ENCODE measurements at places on chromosomes 12 and 14.

DNA sequence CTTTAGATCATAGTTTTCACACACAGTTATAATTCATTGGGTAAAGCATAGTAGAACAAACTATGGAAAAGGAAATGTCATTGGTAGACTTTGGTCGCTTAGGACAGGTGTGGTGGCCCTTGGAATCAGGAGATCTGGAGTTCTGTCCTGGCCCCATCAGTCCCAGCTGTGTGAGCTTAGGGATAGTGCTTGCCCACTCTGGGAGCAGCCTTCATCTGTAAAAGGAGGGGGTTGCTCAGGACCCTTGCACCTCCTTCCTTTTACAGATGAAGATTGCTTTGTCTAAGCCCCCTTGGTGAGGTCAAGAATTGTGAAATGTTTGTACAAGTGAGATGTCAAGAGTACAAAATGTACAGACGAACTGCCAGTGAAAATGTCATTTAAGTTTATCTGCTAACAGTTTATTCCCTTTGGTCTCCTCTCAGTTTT is 93.2 kb downstream of the BORCS5 start:
- no peak for DNase-seq

DNA sequence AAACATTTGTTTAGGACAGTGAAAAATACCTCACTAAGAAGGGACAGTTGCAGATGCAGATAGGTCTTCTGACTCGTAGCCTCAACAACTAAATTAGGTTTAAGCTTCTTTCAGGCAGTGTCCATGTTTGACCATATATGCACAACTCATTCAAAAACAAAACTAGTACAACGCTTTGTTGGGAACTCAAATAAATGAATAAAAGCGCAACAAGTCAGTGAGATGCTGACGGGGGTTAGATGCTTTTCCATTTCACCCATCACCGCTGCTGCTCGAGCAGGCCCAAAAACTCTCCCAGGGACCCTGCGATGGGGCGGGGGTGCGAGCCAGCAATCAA is 633 bp downstream of the RPAP3 start:
- no peak for DNase-seq

GRCh38 chr12:52517005-52517835 is 3.0 kb downstream of the KRT5 start:
- DNase-seq, result no peak

- no peak for DNase-seq
Measured at GRCh38 chr14:51811706-51812105, 48.7 kb upstream of the GNG2 start.

- DNase-seq, result no peak
Measured at GRCh38 chr12:114655934-114656749, 27.8 kb downstream of the TBX3 start.

- DNase-seq, result no peak
Measured at GRCh38 chr12:114440270-114441038, 34.5 kb upstream of the TBX5 start.

GRCh38 chr12:51020448-51021182 is 5.6 kb downstream of the SLC11A2 start:
- DNase-seq, result no peak

DNA sequence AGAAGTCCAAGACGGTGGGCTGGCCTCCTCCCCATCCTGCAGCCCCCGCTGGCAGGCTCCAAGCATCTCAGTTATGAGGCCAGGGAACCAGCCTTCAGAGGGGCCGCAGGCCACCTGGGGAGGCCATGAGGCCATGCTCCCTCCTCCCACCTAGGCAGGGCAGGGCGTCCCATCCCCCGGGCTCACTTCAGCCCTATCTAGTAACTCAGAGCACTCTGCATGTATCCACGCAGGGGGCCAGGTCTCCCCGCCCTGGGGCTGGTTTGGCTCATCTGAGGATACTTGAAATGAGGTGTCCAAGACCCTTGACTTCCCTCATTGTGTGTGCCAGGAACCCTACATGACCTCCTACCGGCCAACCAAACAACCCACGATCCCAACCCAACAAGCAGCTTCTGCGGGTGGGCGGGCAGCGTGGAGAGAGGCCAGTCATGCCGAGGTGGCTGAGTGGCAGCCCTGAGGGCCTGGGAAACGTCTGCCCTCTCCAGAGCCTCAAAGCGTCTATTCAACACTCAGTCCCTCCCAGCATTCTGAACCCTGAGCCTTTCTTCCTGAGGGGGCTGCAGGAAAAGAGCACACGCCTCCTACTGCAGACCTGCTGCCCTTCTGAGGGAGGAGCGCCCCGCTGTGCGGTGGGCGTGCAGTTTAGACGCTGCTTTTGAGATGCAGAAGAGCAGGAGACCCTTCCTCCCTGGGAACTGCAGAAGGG is 16.8 kb downstream of the ISCA2 start:
- no peak for DNase-seq

DNA sequence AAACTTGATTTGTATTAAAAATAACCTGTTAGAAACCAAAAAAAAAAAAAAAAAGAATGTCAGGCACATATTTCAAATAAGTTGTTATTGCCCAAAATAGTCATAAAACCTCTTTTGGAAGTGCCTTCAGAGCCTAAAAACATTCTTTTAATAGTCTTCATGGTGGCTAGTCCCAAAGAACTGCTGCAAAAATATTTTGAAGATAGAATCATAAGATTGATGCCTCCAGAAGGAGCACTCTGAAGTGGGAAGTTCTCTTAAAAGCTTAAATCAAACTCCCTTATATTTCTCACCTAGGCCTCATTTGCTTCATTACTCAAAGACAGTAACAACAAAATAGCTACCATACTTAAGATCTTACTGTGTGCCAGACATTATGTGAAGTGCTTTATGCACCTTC is 27.2 kb upstream of the NT5DC3 start:
- no peak for DNase-seq

GRCh38 chr12:28202374-28203130 is 12.3 kb downstream of the CCDC91 start:
- DNase-seq, result no peak

DNA sequence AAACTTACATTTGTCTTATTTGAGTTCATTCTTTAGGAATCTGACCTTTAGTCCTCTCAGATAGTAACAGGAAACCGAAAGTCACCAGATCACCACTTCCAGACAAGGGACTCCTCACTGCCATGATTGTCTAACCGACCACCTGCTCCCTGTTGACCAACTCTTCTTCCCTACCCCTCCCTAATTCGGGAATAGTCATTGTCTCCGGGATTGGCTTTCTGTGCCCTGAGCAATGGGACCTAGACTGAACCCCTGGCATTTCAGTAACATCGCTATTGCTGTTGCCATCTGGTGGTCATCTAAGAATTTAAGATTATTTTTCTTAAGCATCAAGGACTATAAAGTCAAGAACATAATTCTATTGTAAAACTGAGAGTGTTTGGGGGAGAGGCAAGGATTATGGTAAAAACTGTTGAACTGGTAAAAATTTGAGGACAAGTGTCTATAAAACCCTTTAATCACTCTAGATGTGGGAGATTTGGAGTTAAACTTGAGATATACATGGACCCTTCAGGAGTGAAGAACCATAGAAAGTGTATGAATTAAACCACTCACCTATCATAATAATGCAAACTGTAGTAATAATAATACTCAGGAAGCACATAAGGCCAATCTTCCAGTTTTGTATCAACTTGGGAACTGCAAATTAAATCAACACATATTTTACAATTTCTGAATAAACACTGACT is 6.3 kb downstream of the CLEC2A start:
- DNase-seq, result peak; percentile 2

DNA sequence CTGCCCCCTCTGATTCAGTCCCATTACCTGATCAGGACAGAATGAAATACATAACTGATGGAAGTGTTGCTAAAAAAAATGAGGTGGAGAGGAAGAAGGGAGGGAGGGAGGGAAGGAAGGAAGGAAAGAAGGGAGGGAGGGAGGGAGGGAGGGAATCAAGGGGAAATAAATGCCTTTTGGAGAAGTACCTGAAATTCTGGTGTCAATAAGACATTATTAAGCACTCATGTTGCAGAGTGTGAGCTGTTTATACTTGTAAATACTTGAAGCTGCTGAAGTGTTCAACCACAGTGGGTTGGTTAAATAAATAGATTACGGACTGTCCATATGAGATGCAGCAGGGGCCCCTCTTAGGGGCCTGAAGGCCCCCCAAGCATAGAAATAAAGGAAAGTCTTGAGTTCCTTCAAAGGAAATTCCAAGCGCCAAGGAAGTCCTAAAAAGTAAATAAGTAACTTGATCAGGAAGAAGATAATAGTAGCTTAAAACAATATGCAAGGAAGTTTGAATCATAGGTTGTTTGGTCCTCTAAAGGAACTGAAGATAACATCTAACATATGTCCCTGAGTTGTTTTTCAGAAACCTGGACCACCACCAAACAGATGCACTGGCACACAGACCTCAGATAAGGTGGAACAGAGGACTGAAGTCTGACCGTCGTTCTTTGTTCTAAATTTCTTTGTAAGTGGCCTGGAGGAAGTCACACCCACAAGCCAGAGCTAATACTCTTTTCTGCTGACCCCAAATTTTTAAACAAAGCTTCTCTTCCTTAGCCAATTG is 110.8 kb downstream of the SEC23A start:
- DNase-seq, result no peak

GRCh38 chr12:49702009-49702408 is 5.2 kb downstream of the FMNL3 start:
- no peak for DNase-seq

- peak; percentile 83 for DNase-seq
Measured at GRCh38 chr14:97602438-97603117, 805.4 kb downstream of the VRK1 start.

GRCh38 chr14:92456215-92457015 is 57.2 kb upstream of the RIN3 start:
- DNase-seq, result no peak

GRCh38 chr14:55332654-55333570 is 61.7 kb downstream of the FBXO34 start:
- DNase-seq, result no peak

DNA sequence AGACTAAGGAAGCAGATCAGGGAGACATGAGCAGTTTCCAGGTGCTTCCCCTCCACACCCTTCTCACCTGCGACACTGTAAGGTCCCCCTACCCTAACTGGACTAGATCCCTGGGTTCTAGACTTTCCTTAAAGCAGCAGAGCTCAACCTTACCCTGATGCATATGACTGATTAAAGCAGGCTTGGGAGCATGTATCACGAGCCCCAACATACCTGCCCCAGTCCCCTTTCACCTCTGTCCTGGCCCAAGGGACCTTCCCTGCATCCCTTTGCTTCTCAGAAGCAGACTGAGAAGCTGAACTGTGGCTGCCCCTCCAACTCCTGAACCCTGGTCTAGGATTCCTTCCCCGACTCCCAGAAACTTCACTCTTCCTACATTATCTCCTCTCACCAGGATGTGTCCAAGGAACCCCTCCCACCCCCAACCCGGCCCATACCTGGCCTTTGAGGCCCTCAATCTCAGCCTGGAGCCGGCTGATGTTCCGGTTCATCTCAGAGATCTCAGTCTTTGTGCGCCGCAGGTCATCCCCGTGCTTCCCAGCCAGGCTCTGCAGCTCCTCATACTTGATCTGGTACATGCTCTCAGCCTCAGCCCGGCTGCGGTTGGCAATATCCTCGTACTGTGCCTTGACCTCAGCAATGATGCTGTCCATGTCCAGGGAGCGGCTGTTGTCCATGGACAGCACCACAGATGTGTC is 5.4 kb downstream of the KRT8 start:
- DNase-seq, result no peak

- no peak for DNase-seq
Measured at GRCh38 chr12:51837286-51837685, 11.2 kb downstream of the FIGNL2 start.

DNA sequence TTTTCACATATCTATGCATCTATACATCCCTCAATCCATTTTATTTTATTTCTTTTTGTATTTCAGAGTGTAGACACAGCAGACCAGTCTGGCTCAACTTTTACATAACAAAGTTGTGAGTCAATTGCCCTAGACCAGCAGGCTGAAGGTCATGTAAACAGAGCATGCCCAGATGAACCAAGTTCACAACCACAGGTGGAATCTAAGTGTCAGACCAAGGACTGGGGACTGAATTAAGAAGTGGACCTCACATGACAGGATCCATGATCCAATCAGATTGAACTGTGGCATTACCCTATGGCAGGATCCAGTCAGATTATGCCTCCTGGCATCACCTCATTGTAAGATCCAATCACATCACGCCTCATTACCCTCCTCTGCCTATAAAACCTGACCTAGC is 455.8 kb downstream of the SOX5 start:
- DNase-seq, result no peak

GRCh38 chr12:30896461-30896860 is 30.1 kb upstream of the TSPAN11 start:
- no peak for DNase-seq

All from T-cell (primary cell).